Activated CD8-positive, alpha-beta memory T cell treated with anti-CD3 and anti-CD28 coated beads for 1 hour (primary cell): ENCODE measurements at places on chromosomes 13 and 19.

GRCh38 chr13:73240193-73240592 lies 181.4 kb downstream of the KLF5 start:
- no peak for DNase-seq

- DNase-seq, result no peak
These were observed 152.0 kb upstream of the UQCRFS1 start for GRCh38 chr19:29364999-29365398.

GRCh38 chr13:35140831-35141230 lies 198.8 kb downstream of the NBEA start:
- no peak for DNase-seq

GRCh38 chr19:16824658-16825311 lies 4.4 kb upstream of the SIN3B start:
- no peak for DNase-seq

GRCh38 chr13:38262211-38262610 lies 87.4 kb upstream of the UFM1 start:
- no peak for DNase-seq
